ENCODE measurements at places on chromosomes 13 and 19. TPM values are rescaled to one million over a fixed set of nuclear protein-coding genes. Genes with fewer than 3 reads are reported as not detected.
A peak's percentile ranks its signal among the peaks of the same experiment; 100 is the strongest.

- H3K4me1 ChIP-seq: peaks cover 28% of the 10 kb centered on the region
- peak overlapping the region; percentile 92 for H3K27ac ChIP-seq
- no peak for DNase-seq
- peaks cover 2% of the 10 kb centered on the region for H3K27me3 ChIP-seq
Observed at GRCh38 chr13:30364133-30364532, 56.8 kb upstream of the KATNAL1 start.

The BEST2 gene
- total RNA-seq: not detected

The BRME1 gene
- 3.4 TPM for total RNA-seq

The PSG6 gene
- total RNA-seq: not detected

The ZFR2 gene
- 1.8 TPM for total RNA-seq

- no peak for DNase-seq
- no peak overlapping the region for H3K27ac ChIP-seq
- H3K4me3 ChIP-seq: no peak overlapping the region
- H3K36me3 ChIP-seq: no peaks in the 10 kb centered on the region
Observed at GRCh38 chr19:42032431-42032830, 37.6 kb downstream of the GRIK5 start.

The ZIC2 gene
- 3.8 TPM for total RNA-seq
